Activated naive CD4-positive, alpha-beta T cell (primary cell): ENCODE measurements at places on chromosomes 2 and 18.

DNA sequence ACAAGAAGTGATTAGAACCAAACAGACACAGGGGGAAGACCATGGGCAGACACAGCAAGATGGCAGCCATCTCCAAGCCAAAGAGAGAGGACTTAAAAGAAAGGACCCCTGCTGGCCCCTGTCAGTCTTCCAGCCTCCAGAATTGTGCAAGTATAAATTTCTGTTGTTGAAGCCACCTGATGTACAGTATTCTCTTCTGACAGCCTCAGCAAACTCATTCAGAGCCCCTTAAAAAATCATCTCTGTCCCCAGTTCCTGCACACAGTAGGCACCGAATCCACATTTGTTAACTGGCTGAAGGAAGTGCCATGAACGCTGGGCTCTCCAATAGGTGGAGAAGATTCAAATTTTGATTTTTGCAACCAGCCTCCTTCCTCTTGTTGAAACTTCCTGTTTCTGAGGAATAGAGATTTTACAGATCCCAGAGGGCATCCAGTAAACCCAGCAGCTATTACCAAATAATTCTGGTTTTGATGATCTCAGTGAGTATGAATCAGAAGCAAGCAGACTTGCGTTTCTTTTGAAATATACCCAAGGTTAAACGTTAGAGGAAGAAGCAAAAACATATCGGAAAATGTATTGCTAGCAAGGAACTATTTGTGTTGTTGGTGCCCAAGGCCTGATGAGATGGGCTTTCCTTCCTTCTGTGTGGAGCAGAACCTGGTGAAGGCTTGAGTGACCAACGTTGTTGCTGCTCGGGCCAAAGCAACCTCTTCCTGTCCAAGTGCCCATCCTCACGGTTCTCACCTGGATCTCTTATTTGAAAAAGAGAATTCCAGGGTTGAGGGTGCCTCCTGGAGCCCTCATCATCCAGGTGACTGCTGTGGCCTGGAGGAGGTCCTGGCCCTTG is 47.7 kb upstream of the PLB1 start:
- DNase-seq, result no peak

DNA sequence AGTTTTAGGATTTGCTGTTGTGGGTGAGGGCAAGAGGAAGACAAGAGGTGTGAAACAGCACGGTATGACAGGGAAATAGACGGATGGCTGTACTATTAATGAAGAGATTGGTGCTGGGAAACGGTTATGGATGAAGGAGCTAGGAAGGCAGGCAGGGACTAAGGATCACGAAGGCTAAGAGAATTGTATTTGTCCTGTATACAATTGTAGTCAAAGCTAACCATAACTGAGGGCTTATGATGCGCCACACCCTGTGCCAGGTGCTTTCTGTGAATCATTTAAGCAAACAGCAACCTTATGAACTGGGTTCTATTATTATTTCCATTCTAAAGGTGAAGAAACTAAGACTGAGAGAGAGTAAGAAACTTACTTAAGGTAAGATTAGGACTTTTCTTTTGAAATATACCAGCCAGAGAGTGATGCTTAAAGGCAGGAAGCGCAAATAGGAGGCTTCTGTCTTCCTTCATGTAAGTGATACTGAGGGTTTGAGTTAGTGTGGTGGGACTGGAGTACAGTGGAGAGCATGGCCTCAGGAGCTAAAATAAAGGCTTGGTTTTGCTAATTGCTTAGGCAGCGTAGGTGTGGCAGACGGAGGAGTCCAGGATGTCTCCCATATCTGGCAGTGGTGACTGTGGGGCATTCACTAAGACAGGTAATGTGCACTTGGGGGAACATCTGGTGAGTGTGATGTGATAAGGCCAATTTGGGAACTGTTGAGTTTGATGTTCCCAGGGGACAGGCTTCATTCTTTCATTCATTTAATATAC is 85.8 kb downstream of the PLEKHM3 start:
- DNase-seq, result no peak

GRCh38 chr2:179239195-179239594 is 25.4 kb downstream of the SESTD1 start:
- DNase-seq, result no peak

DNA sequence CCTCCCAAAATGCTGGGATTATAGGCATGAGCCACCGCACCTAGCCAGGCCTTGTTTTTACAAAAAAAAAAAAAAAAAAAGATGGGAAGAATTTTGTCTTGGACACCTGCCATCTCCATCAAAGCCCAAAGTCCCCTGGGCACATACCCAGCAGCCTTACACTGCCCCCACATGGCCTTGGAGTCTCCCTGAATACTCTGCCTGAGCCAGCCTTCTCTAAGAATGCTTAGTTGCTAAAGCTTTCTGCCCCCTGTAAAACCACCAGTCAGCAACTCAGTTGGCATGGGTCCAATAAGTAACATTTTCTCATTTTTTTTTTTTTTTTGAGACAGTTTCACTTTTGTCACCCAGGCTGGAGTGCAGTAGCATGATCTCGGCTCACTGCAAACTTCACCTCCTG is 40.6 kb downstream of the SPC25 start:
- no peak for DNase-seq

GRCh38 chr2:159272156-159272555 is 14.3 kb downstream of the WDSUB1 start:
- DNase-seq, result no peak

DNA sequence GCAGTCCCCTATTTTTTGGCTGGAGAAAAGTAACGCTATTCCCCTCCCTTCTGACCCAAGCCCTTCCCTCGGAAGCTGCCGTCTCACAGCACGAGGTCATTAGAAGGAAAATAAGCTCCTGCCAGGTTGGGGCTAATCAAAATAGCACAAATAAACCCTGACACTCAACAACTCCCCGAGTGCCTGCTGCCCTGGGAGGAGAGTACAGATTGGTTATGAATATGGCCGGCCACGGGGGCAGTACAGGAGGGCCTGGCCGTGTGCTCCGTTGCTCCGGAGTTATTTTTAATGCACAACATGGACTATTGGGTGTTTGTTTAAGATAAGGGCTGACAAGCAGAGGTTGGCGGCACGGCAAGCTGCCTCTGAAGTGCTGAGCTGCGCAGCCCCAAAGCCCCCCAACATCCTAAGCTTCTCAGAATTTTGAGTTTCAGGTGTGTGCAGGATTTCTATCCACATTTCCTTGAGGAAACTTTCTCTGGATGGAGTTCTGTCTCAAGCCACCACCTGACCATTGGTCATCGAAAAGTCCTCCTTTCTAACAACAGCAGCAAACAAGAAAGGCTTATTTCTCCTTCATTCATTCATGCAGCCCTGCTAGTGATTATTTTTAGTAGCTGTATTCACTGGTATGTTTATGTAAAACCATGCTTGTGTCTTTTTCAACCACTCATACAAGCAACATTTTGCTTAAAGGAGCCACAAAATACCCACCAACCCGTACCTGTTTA is 58.7 kb downstream of the PAX3 start:
- no peak for DNase-seq

- no peak for DNase-seq
These were observed at the start of gene BCL11A for GRCh38 chr2:60553495-60554073. BCL11A (minus strand) TSS chr2:60553654; CDS start chr2:60553270, 384 bp downstream.

- DNase-seq, result no peak
These were observed 5.4 kb upstream of the TRIB2 start for GRCh38 chr2:12711339-12711738.

GRCh38 chr2:239947729-239948045 is 77.5 kb downstream of the NDUFA10 start:
- no peak for DNase-seq

DNA sequence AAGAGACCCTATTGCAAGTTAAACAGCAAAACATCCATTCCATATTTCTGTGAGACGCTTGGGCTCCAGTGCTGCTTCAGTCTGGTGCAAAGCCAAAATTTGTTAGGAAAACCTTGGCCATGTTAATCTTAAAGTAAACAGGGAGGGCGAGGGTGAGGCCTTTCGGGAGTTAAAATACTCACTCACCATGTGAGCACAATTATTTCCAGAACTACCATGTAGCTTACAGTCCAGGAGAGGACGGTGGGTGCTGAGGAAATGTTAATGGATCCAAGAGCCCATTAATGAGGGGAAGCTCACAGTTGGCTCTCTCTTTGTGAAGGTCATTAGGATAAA is 286.4 kb downstream of the SLC8A1 start:
- DNase-seq, result no peak

GRCh38 chr18:63603772-63604171 is 16.6 kb downstream of the SERPINB13 start:
- no peak for DNase-seq

GRCh38 chr18:70457788-70458187 is 168.9 kb downstream of the SOCS6 start:
- DNase-seq, result no peak

DNA sequence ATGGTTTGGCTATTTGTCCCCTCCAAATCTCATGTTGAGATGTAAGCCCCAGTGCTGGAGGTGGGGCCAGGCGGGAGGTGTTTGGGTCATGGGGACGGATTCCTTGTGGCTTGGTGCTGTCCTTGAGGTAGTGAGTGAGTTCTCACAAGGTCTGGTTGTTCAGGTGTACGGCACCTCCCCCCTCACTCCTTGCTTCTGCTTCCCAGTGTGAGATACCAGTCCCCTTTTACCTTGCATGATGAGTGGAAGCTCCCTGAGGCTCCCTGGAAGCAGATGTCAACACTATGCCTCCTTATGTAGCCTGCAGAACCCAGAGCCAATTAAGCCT is 232.6 kb downstream of the LDLRAD4 start:
- DNase-seq, result no peak

GRCh38 chr2:241770185-241770935 is 6.3 kb upstream of the GAL3ST2 start:
- no peak for DNase-seq

DNA sequence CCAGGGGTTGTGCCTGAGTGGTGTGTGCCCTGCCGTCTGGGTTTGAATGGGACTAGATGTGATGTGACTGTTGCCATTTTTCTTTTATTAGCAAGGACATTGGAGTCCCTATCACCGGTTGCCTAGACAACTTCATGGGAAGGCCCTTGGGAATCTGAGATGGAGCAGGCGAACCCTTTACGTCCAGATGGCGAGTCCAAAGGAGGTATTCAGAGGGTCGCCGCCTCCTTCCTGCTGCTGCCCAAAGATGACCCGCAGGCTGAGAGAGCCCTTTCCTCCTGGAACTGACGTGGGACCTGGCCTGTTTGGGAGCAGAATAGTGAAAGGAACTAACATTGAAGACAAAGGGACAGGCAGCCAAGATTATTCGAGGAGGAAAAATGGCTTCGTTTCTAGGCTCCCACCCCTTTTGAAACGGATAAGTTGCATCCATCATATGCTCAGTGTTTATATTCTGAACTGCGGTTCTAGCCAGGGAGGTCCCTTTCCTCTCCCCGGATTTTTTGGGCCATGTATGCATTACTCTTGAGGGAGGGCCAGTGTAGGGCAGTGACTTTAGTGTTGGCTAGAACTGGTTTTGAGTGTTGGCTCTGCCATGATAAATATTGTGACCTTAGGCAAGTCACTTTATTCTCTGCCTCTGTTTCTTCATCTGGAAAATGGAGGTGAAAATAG is 673 bp downstream of the CENPO start:
- DNase-seq, result no peak
